ENCODE measurements at places on chromosomes 7 and 10. TPM values are rescaled to one million over a fixed set of nuclear protein-coding genes. Genes with fewer than 3 reads are reported as not detected.

GRCh38 chr10:110357252-110357780 is 52.6 kb upstream of the SMNDC1 start:
- DNase-seq: peak; percentile 98

- no peak for DNase-seq
These were observed 72.0 kb upstream of the FAM20C start for GRCh38 chr7:120164-120991.

GRCh38 chr7:98864731-98865453 is 4.9 kb downstream of the TMEM130 start:
- no peak for DNase-seq

DNA sequence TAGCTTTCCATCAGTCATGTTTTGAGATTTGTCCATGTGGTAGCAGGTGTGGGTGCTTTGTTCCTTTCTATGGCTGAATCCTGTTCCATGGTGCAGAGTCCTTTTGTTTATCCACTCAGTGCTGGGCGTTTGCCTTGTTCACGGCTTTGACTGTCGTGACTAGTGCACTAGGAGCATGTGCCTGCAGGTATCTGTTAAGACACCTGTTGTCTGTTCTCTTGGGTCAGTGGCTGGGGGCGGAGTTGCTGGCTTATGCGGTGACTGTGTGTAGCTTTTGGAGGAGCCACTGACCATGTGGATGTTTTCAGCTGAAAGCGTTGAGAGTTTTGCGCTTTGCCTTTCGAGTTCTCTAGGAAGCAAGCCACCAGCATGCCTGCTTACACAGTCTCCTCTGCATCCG is 573.1 kb upstream of the FOXK1 start:
- DNase-seq: no peak

- DNase-seq: no peak
These were observed 193.3 kb upstream of the PHF14 start for GRCh38 chr7:10780400-10780747.

DNA sequence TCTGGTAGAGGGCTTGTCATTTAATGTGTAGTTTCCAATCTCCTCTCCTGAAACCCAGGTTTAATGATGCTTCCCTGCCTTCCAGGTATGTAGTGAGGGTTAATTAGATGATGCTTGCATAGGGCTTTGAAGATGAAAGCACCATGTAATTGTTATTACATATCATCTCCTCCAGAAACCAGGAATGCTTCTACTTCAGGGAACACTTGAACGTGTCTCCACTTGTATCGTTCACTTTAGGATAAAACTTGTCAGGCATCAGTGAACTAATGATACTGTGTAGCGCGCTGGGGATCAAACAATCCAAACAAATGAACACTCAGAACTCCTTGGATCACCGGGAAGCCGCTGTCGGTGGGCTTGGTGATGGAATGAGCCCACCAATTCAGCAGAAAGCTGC is 260.9 kb upstream of the FZD8 start:
- DNase-seq: no peak

DNA sequence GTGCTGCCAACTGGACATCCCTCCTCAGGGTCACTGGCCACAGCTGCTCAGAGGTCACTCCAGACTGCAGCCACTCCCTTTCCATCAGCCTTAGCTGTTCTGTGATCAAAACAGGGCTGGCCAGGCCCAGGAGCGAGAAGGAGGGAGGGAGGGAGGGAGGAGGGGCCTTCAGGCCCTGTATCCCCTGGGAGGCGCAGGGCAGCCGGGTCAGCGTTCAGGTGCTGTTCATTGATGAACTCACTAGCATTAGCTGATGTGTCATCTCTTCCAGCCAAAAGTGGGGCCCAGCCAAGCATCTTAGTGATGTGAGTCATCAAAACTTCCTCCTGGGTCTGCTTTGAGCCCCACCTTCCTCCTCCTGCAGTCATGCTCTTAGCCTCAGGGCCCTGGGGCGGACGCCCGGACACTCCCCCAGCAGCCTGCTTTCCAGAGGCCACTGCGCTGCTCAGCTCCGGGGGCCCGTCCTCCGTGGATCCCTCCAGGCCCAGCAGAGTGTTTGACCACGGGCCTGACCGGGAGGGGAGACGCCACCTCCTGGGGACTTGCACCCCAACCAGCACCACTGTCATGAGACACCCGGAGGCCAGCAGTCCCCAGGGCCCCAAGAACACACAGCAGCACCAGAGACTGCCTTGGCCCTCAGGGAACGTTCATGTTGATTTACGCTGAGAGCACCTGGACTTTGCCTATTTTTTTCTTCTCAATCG is 149.2 kb downstream of the PRKAG2 start:
- peak; percentile 94 for DNase-seq

DNA sequence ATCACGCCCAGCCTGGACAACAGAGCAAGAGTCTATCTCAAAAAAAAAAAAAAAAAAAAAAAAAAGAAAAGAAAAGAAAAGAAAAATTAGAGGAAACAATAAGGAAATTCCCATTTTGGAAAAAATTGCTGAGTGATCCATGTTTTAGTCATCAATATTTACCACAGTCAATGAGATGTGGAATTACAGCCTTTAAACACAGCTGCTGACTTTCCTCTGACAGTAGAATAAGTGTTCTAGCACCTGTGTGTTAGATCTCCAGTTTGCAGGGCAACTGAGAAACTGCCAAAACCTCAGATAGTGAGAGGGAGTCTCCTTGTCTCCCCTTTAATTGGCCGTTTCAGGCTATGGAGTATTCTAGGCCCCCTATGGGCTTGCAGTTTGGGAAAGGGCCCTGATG is 520.1 kb downstream of the KCNMA1 start:
- no peak for DNase-seq

GRCh38 chr10:118020365-118020764 is 26.4 kb downstream of the RAB11FIP2 start:
- no peak for DNase-seq

The SPDYE17 gene
- total RNA-seq: not detected

The PROSER2 gene
- total RNA-seq: 12.1 TPM

DNA sequence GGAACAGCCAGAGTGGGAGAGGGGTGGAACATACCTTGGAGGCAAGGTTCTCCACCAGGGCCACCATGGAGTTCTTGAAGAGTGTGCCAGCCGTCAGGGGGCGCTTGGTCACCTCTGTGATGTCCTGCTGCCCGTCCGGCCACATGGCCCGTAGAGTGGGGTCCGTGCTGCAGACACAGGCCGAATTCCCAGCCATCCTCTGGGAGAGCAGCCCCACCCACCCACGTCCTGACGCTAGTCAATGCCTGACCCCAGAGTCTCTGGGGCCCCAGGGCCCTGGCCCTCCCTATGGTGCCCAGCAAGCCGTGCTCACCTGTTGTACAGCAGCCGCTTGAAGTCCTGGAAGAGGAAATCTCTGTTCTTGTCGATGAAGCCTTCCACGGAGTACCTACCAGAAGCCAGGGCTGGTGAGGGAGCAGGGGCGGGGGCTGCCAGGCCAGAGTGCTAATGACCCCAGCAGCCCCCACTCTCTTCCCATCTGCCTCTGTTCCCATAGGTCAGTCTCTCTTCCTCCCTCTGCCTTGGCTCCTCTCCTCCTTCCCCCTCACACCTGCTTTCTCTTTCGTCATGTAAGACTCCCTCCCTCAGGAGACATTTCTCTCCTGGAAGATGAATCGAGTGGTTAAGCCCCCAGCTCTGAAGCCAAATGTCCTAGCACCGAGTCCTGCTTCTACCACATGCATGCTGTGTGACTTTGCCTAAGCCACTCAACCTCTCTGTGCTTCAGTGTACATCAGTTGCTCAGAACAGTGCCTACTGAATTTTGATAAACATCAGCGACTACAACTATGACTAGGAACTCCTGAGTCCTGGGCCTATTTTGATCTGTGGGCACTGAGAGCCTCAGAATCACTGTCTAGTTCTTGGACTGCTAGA is 11.0 kb downstream of the MYO1G start:
- DNase-seq: no peak

The CCDC126 gene
- 10.1 TPM for total RNA-seq

The FAM200A gene
- total RNA-seq: 4.7 TPM

GRCh38 chr10:47371629-47372485 is 12.2 kb downstream of the ZNF488 start:
- no peak for DNase-seq

- no peak for DNase-seq
These were observed 83.7 kb downstream of the UPF2 start for GRCh38 chr10:11958956-11959355.

The SLC37A3 gene
- 71.0 TPM for total RNA-seq

GRCh38 chr10:129244298-129244697 is 222.7 kb upstream of the MGMT start:
- DNase-seq: no peak

DNA sequence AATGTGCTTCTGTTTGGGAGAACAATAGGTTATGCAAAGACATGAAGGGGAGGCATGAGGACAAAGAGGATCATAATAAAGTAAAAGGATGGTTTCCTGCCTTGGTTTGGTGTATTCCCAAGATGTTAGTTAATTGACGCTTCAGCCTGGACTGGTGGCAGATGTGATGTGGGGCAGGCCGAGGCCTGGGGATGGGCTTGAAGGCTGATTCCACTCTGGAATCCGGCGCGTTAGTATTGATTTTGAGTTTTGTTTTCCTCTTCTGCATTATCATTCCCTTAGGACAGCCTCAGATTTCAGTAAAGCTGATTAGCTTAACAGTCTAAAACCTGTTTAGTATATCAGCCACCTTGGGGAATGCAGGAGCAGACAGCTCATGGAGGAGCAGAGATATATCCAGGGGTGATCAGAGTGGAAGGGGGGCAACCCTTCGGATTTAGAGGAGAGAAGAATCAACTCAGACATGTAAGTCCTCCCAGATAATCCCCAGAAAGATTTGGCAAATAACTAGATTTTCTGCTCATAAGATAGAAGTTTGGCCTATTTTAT is 159.8 kb upstream of the MTPN start:
- no peak for DNase-seq

GRCh38 chr7:6167004-6167551 is 105.3 kb downstream of the CYTH3 start:
- DNase-seq: no peak

- no peak for DNase-seq
These were observed 11.4 kb downstream of the SLIT1 start for GRCh38 chr10:97174276-97174775.

DNA sequence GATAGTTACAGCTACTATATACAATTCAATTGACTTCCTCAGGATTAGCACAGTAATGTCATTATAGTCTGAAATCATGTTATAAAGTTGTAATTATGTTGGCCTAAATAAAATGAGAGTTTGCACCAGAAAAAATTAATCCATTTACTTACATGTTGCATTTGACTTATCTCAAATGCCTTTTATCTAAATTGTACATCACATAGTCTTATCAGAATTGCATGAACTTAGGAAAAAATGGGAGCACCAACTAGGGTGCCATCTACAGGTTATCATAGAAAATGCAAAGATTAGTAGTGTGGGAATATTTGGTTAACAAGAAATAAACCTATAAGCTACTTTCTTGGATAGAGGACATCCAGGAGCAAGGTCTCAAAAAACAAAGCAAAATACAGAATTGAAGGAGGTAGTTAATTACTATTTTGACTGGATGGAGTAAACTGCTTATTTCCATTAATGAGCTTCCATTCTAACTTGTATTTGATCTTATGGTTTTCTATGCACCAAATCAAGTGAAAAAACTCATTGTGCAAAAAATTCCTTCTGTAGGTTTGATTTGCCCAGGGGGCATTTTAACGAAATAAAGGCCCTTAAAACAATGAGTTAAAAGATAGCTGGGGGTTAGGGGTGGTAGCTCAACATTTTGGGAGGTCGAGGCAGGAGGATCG is 60.0 kb upstream of the ORC5 start:
- DNase-seq: no peak

GRCh38 chr10:77490534-77491314 is 146.9 kb downstream of the KCNMA1 start:
- peak; percentile 63 for DNase-seq

The GFRA1 gene
- 24.2 TPM for total RNA-seq

- DNase-seq: peak; percentile 36
These were observed 169.3 kb upstream of the LRRN3 start for GRCh38 chr7:110921595-110922151.

GRCh38 chr10:125559210-125559609 is 123.8 kb downstream of the TEX36 start:
- DNase-seq: no peak

GRCh38 chr7:151374139-151374538 is 32.5 kb downstream of the NUB1 start:
- no peak for DNase-seq

All from astrocyte (in vitro differentiated cells and primary cell).